ENCODE measurements at places on chromosomes 2 and 18. TPM values are rescaled to one million over a fixed set of nuclear protein-coding genes. Genes with fewer than 3 reads are reported as not detected.

The TPO gene
- total RNA-seq = 11.8 TPM

DNA sequence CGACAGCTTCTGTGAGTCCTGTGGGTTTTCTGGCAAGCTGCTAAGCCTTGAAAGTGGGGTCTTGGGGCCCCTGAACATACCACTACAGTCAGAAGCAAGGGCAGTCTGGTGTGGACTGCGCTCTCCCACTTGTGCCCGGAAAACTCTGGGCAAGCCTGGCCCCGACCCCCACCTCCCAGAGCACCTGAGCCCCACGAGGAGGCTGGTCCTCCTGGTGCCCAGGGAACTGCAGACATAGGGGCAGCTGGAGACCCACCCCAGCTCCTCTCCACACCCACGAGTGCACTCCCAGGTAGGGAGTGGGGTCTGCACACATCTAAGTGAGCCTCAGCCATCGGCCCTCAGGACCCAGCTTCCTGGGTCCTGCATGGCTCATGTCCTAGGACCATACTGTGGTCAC is 16.2 kb upstream of the GPC1 start:
- DNase-seq = no peak

The AFF3 gene
- 6.7 TPM for total RNA-seq

The HOXD9 gene
- not detected for total RNA-seq

- DNase-seq = no peak
Measured at GRCh38 chr2:216107760-216108159, 1.4 kb upstream of the XRCC5 start.

DNA sequence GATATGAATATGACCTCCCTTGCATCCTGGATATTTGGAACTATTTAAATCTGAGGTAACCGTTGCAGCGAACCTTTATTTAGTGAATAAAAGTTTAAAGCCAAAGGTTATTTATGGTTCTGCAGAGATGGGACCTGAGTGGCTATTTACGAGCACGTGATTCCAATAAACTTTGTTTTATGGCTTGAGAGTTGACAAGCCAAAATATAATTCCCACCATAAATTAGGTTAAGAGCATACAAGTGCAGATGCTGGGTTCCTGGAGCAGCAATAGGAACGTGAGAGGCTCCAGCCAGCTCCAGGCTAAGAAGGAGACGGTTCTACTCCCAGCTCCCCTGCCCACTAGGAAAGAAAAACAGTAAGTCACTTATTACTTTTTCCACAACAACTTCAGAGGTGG is 5.2 kb upstream of the HOXD4 start:
- no peak for DNase-seq

- no peak for DNase-seq
Measured at GRCh38 chr2:222447131-222447530, 22.8 kb downstream of the SGPP2 start.

DNA sequence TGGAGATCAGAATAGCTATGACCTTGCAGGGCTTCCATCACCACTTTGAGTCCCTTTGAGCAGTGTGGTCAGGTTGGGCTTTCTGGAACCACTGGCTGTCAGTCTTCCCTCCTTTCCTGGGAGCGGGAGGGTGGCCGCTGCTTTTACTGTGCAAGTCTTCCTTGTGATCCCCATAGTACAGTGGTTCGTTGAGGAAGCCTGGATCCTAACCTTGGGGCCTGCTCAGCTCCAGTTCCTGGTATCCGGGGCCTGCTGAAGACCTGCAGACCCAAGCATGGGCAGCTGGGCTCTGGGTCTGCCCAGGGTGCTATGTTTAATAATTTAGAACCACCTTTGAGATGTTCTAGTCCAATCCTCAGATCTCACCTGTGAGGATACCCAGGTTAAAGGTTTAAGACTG is 104.2 kb downstream of the CLIP4 start:
- DNase-seq = peak; percentile 43
